A549 (cell line): ENCODE measurements at places on chromosomes 4 and X. TPM values are rescaled to one million over a fixed set of nuclear protein-coding genes. Genes with fewer than 3 reads are reported as not detected.
A peak's percentile ranks its signal among the peaks of the same experiment; 100 is the strongest.

The CEP44 gene
- polyA plus RNA-seq, result 5.6 to 8.0 TPM (median 6.4 TPM) in 3 replicates

DNA sequence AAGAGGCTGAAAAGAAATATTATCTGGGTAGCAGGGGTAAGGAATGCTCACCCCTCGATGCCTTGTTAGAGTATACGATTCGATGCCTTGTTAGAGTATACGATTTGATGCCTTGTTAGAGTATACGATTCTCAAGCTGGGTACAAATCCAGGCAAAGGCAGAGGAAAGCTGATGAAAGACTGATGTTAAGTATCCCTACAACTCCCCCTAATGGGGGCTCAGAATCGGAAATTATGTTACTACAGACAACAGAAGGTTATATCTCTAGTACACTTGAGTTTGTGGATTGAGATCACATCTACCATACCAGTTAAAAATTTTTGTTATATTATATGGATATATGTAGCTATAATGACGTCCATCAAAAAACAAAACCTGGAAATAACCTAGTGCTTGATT, 4.8 kb downstream of the LRRC66 start:
- DNase-seq, result no peak

DNA sequence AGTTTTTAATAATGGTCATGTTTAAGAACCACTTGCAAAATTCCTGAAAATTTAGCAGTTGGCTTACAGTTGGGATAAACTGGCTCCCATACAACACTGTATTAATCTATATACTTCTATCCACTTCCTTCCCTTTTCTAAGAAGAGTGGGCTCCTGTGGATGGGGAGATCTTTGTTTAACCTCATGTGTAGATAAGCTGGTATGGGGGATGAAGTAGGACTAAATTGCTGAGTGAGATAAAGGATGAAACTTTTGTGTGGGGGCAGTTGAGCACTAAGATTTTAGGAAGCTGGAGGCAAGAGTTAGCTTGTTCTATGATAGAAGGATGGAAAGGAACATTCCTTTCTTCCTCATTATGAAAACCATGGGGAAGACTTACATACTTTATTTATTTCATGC, 54.6 kb upstream of the ATP8A1 start:
- DNase-seq, result no peak

DNA sequence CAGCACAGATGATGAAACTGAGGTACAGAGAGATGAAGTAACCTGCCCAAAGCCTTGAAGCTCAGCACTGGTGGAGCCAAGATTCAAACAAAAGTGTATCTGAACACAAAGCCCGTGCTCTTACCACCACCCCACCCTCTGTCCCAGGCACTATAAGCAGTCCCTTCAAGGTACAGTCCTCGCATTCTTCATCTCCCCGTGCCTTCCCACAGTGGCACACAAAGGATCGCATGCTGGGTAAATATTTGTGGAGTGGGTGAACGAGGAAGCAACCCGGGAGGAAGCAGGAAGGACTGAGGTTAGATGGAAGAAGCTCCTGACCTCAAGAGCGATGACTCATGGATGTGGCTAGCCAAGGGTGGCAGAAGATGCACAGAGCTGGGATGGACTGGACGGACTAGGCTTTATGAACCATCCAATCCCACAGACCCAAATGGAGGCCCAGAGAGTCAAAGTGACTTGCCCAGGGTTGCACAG, 18.4 kb downstream of the IQSEC2 start:
- DNase-seq, result peak; percentile 78

GRCh38 chr4:52019936-52020657, at the start of gene LRRC66:
LRRC66 (minus strand) TSS chr4:52020363; CDS start chr4:52017613, 2,750 bp downstream.
- DNase-seq, result peak; percentile 10
